MG63 (cell line): ENCODE measurements at places on chromosomes 6 and 20. TPM values are rescaled to one million over a fixed set of nuclear protein-coding genes. Genes with fewer than 3 reads are reported as not detected.

The NR2E1 gene
- total RNA-seq = 0.25 TPM in 1 of 2 replicates, not detected in the other

The PNPLA1 gene
- not detected in 2 replicates for total RNA-seq

The GSTA2 gene
- 0.63 TPM in 1 of 2 replicates, not detected in the other for total RNA-seq

The KCNB1 gene
- total RNA-seq = 6.5 and 7.0 TPM in 2 replicates

The ZSCAN26 gene
- 9.2 and 20.0 TPM in 2 replicates for total RNA-seq

The COL12A1 gene
- total RNA-seq = 37.5 and 50.4 TPM in 2 replicates

The XKR7 gene
- total RNA-seq = not detected in 2 replicates

The LY6G6C gene
- not detected in 2 replicates for total RNA-seq

The SAMD3 gene
- not detected in 2 replicates for total RNA-seq

The CCNC gene
- total RNA-seq = 129 and 226 TPM in 2 replicates

The TNXB gene
- total RNA-seq = 0.44 and 3.6 TPM in 2 replicates

The PTP4A1 gene
- 4.9 and 8.8 TPM in 2 replicates for total RNA-seq

The TBC1D20 gene
- 10.2 and 11.6 TPM in 2 replicates for total RNA-seq

The TINAG gene
- total RNA-seq = not detected in 2 replicates

The OR2H2 gene
- not detected in 2 replicates for total RNA-seq

The FOXF2 gene
- total RNA-seq = 2.0 and 4.0 TPM in 2 replicates

The HLA-A gene
- total RNA-seq = 139 and 315 TPM in 2 replicates

The DXO gene
- total RNA-seq = 9.8 and 13.7 TPM in 2 replicates

The MYT1 gene
- total RNA-seq = not detected in 2 replicates

The COL11A2 gene
- 0.99 and 2.6 TPM in 2 replicates for total RNA-seq

The C20orf204 gene
- total RNA-seq = 0.95 and 1.3 TPM in 2 replicates

The BANF2 gene
- not detected in 2 replicates for total RNA-seq
